Stimulated activated CD8-positive, alpha-beta memory T cell treated with anti-CD3 and anti-CD28 coated beads, Interleukin-12 subunit alpha, Interleukin-12 subunit beta, amount 100 ng/mL, for 4 hours (primary cell): ENCODE measurements at places on chromosomes 4 and X.

DNA sequence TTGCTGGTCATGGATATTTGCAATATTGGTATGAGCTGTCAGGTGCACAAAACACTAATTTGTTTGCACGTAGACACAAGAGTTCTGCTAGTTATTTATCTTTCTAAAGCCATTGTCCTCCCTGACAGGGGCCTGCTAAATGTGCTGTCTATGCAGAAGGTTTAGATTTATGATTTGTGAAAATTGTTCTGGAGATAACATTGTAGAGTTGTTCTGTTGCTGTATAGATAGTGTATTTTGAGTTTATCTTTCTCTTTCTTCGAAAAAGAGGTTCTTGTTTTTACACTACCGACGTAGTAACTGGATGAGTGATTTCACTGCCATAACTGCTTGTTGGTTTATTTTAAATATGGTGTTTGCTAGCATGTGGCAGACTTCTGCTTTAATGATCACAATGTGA is 28.5 kb upstream of the FGG start:
- DNase-seq, result no peak

- DNase-seq, result no peak
Observed at GRCh38 chr4:163251204-163251603, 81.2 kb downstream of the NPY1R start.

DNA sequence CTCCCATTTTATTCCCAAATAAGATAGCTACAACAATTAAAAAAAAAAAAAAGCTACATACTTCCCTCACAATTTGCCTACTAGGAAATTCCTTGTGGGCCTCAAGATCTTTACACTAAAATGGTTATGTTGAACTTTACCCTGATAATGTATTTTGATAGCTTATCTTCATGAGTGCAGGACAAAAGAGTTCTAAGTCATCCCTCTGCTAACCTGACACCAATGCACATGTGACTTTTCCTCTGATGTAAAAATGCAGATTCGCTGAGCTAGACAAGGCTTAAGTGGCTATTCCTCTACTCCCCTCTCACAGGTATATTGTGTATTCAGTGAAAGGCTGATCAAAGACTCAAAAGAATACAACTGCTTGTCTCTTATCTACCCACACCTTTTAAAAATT is 22.5 kb downstream of the ELF2 start:
- DNase-seq, result no peak

DNA sequence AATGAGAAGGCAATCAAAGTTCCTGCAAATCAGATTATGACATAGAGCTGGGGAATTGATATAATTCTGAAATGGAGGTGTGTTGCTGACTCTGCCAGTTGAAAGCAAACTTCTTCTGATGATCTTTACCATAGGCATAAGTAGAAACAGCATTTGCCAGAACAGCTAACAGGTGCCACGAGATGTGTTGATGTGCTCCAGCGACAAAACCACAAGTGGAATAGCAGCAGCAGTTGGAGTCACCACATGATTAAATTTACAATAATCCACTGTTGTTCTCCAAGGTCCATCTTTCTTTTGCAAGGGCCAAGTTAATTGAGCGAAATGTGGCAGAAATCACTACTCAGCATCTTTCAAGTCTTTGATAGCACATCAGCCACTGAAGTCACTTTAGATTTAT is 3.7 kb upstream of the OSTC start:
- no peak for DNase-seq

DNA sequence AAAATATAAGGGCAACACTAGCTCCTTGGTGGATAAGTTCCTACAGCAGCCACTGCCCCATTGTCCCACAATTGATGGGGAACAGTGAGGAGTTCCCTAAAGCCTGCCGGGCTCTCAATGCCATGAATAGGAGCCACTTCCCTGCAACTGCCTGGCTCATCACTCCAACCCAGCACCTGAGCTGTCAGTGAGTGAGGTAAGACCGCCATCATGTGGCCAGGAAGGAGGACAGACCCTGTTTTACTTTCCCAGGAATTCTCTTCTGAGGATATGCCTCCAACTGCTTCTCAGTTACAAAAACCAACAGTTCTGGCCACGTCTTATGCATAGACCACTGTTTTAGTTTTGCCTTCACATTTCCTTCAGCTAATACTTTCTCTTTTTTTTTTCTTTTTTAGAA is 45.5 kb downstream of the SRPX start:
- no peak for DNase-seq

DNA sequence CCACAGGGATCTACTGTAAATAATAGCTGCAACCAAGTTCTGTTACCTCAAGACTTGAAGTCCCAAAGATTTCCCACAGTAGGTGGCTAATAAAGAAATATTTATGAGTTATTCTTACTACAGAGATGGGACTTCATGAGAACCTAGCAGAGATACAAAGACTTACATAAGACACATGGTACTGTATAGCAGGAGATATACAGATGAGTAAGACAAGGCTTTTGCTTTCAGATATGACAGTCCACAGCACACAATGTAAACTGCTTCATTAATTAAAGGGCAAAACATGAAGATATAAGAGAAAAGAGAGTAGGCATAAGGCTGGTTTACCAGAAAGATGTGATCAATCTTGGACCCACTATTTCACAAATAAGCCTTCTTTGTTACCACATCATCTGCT is 6.6 kb downstream of the ANKRD17 start:
- DNase-seq, result no peak

DNA sequence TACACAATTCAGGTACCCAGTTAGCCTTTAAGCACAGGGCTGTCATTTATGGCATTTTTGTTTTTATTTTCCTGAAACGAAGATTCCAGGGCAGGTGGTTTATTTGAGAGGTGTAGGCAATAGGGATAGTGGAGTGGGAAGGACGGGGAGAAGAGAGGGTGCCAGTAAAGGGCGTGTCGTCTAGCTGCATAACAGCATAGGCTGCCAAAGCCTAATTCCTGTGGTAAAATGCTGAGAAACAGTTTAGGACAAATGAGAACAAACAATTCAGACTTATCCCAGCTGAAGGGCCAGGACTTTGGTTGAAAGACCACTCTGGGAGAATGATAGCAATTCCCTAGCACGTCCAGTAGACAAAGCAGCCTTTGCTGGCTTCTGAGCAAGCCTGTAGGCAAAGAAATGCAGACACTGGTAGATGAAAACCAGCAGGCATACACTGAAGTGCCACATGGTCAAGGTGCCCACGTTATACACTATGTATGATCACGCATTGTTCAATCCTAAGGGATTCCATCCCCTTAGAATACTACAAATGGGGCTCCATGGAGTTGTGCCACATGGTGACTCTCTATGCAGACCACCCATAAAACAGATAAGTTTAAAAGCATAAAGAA is 70.6 kb downstream of the PKD2 start:
- DNase-seq, result no peak

DNA sequence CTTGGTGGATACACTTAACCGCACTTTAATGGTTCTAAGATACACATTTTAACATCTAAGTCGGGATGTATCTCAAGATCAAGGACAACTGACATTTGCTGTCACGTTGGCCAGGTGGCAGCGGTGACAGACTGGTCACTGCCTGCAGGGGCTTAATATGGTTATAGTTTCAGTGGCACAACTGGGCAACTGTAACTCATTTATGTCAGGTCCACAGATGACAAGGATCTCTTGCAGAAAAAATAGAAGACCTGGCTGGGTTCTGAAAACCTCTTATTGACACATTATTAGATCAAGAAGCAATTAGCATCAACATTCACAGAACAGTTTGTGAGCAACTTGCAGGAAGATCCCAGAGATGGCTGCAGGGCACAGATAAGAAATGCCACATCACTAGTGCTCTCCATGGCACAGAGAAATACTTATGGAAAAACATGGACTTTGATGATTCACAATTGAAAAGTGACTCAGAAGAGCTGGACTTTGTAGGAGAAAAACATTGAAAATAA is 99.6 kb upstream of the SORBS2 start:
- no peak for DNase-seq

GRCh38 chr4:11209826-11210225 is 218.9 kb downstream of the HS3ST1 start:
- DNase-seq, result no peak

DNA sequence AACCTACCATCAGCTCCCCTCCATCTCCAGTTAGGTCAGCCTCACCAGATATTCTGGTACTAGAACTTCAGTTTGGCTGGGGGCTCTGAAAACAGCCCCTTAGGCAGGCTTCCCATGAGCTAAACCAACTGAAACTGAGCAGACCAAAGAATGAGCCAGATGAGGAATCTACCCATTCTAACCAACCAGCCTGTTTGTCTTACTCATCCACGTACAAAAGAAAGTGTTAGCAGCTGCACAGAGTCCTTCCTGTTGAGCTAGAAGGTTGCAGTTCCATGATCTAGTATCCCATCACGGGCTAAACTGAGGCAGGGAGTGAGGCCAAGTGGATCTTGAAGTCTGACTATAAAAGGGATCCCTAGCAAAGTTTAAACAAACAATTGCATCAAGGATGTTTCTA is 17.5 kb downstream of the MAGEA9B start:
- no peak for DNase-seq

DNA sequence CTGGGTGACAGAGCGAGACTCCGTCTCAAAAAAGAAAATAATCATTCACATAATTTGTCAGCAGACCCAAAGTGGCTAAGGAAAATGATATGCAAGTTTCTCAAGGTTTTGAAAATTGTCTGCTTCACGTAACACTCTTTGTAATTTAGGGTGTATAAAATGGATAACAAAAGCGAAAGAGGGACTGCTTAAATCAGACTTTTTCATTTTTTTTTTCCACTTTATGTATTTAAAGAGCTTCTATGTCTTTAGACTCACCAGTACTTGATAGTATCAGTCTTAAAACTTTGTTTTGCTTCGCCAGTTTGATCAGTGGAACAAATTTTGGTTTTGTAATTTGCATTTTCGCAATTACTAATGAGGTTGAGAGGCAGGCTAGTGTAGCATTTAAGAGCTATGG is 34.6 kb downstream of the USP9X start:
- DNase-seq, result no peak

DNA sequence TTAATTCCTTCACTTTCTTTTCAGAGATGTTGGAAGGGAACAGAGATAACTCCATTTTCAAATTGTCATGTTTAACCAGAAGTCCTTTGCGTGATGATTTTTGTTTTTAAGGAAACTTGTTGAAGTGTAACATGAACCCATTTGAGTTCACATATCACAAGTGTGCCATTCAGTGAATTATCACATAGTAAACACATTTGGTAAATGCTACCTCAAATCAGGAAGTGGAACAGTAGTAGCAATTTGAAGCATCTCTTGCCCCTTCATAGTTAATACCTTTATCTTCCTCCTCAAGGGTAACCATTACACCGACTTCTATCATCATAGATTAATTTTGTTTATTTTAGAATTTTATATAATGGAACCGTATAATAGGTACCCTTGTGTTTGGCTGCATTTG is 35.8 kb downstream of the KDM6A start:
- DNase-seq, result no peak

GRCh38 chr4:139876337-139876941 is 210.8 kb downstream of the MGST2 start:
- no peak for DNase-seq

DNA sequence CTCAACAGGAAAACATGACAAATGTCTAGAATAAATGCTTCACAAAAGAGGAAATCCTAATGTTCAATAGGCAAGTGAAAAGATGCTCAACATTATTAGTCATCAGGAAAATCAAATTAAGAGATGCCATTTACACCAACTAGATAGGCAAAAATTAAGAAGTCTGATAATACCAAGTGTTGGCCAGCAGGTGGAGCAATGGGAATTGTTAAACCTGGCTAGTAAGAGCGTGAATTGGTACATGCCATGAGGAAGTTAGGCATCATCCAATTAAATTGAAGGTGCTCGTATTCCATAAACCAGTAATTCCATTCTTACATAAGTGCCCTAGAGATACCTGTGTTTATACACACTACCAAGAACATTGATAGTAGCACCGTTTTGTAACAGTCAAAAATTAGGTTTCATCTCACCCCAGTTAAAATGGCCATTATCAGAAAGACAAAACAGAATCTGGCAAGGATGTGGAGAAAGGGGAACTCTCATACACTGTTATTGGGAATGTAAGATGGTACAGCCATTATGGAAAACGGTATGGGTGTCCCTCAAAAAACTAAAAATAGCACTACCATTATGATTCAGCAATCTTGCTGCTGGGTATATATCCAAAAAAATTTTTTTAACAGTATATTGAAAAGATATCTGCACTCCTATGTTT is 14.0 kb upstream of the ZCCHC18 start:
- DNase-seq, result no peak

- no peak for DNase-seq
Observed at GRCh38 chrX:119516157-119516702, 48.0 kb downstream of the SLC25A5 start.

- DNase-seq, result no peak
Observed at GRCh38 chr4:83771113-83771705, 235.3 kb downstream of the GPAT3 start.

- no peak for DNase-seq
Observed at GRCh38 chr4:93814141-93814540, 14.4 kb upstream of the ATOH1 start.

DNA sequence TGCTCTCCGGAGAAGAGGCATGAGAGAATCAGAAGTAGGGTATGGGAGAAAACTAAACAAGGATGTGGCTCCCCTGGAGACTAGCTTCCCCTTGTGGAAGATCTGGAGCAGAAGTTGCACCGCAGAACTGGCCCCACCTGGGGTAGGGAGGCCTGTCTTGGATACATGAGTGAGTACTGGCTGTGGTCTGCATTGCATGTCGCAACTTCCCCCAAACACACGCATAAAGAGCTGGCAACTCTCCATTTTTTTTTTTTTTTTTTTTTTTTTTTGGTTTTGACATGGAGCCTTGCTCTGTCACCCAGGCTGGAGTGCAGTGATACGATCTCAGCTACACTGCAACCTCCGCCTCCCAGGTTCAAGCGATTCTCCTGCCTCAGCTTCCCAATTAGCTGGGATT is 119.9 kb downstream of the EGF start:
- DNase-seq, result no peak

- DNase-seq, result no peak
Observed at GRCh38 chrX:153999359-154000037, 20.2 kb downstream of the IRAK1 start.

GRCh38 chrX:10022580-10023245 is 55.6 kb downstream of the CLDN34 start:
- no peak for DNase-seq

DNA sequence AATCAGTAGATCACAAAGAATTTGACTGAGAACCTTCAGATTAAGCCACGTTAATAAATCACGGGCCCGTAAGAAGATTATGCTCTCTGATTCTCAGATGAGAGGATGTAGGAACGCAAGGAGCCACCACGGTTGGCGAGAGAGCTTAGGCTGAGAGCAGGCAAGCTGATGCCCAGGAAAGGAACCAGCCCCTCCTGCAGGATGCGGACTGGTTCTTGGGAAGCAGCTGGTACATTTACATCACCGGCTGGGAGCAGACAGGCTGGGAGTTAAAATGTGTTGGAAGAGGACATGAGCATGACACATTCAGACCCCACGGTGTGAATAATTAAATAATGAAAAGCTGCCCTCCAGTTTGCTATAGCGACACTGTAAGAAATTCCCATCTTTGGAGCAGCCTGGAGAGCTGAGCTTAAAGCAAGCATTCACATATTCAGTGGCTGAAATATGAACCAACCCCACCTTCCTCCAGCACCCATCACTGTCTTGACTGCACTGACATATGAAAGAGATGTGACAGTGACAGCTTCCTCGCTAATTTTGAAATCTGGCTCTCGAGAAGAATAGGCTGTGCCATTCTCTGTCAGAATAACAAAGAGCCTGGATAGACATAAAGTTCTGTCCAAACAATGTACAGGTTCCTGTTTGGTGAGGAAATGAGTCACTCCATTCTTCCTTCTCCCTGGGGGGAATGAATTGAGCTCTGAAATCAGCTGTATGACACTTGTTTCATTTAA is 33.1 kb downstream of the LNX1 start:
- no peak for DNase-seq
